Naive thymus-derived CD4-positive, alpha-beta T cell (primary cell): ENCODE measurements at places on chromosomes 2 and 18.

DNA sequence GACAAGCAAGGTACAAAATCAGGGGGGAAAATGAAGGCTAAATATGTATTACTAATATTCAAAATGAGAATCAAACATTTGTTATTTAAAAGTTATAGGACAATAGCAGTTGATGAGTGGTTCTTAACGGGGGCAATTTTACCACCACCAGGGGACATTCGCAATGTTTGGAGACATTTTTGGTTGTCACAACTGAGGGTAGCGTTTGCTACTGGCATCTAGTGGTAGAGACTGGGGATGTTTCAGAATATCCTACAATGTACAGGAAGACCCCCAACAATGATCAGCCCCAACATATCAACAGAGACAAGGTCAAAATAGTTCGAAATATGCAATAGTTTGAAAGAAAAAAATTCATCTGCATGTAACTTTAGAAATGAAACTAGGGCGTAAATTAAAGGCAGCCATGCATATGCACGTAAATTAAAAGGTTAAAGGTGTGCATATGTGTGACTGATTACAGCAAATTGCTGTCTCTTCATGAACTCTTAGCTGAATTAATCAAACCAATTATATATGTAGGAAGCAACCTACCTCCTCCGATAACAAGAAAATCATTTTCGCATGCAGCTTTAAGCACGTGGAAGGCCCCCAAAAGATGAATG is 61.2 kb upstream of the CUL3 start:
- DNase-seq, result no peak

GRCh38 chr2:175308005-175308404 is 126.5 kb upstream of the ATP5MC3 start:
- no peak for DNase-seq

DNA sequence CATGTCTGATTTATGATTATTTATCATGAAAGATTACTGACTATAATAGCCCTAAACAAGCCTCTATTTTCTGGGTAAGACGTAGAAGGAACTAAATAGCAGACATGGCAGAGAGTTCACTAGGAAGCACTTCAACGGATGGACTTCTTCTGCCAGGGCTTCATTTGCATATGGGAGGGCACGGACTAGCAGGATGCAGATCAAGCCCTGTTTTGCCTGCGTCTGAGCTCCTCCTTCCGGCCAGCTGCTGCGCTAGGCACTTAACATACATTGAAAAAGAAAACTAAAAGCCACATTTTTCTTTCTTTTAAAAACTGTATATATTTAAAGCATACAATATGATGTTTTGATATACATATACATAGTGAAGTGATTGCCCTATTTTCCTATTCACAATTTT is 340.0 kb upstream of the MEX3C start:
- DNase-seq, result no peak

- DNase-seq, result no peak
These were observed 129.2 kb downstream of the BCL11A start for GRCh38 chr2:60424233-60424632.

DNA sequence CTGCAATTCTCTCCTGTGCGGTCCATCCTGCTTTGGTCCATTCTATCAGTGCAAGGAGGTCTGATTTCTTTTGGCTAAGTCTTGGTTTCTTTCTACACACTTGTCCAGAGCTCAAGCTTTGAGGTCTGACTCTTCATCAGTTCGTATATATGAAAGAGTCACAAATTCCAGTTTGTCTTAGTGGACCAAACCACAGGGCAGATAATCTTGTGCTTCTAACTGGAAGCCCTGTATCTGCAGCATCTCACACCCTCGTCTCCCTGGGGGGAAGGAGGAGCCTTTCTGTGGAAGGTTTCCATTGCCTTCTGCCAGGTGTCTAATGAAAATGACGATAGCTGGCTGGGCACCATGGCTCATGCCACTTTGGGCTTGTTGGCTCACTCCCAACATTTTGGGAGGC is 148.5 kb downstream of the SPP2 start:
- DNase-seq, result no peak
